ENCODE measurements at places on chromosomes 12 and 14. TPM values are rescaled to one million over a fixed set of nuclear protein-coding genes. Genes with fewer than 3 reads are reported as not detected.

GRCh38 chr12:42221726-42222125 lies 16.3 kb downstream of the YAF2 start:
- DNase-seq: no peak

The RNASE2 gene
- not detected for total RNA-seq

The B4GALNT1 gene
- total RNA-seq: 34.1 TPM

DNA sequence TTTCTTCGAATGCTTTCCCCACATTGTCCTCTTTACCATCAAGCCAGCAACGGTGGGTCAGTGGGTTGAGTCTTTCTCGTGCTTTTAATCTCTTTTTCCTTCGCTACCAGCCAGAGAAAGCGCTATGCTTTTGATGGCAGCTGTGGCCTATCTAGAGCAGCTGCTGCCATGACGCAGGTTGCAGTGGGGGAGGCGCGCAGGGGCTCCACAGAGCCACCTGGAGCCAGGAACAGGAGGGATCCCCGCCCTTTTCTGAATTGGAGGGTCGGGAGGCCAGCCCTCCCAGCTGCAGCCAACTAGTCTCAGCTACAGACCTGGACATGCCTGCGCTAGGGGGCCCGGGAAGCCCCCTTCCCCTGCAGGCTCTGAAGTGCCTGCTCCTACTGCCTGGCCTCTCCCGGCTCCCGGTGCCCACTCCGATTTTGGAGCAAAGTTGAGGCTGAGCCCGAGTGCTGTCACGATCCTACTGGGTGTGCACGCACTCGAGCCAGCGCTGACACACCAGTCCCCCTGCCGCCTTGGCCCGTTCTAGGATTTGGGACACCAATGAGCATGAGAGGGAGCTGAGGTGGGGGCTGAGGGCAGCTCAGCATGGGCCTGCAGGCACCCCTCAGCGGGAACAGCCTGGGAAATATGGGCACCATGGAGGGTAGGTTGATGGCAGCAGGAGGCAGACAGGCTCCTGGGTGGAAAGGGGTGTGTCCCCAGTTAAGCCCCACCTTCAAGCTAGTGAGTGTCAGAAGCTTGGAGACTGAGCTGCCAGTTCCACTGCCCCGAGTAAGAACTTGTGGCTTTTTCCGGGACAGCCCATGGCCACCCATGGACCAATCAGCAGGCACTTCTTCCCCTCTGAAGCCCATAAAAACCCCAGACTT lies 784.2 kb downstream of the SLC6A15 start:
- no peak for DNase-seq

- peak; percentile 38 for DNase-seq
Observed at GRCh38 chr12:10363914-10364814, 25.7 kb downstream of the KLRK1 start.

The HSPB8 gene
- total RNA-seq: 8.7 TPM

The SRRM4 gene
- total RNA-seq: not detected

The LBHD2 gene
- total RNA-seq: not detected

The RIN3 gene
- total RNA-seq: 3.0 TPM

GRCh38 chr14:31241450-31242114 lies 34.0 kb upstream of the HECTD1 start:
- DNase-seq: no peak

DNA sequence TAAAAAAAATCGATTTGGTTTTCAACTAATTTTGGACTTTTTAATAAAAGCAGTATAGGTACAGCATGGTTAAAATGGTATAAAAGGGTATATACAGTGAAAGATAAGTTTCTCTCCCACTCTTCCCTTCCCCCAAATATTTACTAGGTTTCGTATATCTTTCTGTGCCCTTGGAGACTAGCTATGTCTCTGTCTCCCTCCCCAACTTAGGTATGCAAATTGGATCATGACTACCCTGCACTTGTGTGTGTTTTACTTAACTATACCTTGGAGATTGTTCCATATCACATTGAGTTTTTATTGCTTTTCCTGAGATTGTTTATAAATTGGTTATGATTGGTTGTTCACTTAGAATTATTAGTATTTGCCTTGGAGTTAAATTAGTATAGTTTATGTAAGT lies 19.4 kb downstream of the AEBP2 start:
- no peak for DNase-seq

- DNase-seq: no peak
Observed at GRCh38 chr14:23285530-23286019, 357 bp downstream of the HOMEZ start.

The CACNA2D4 gene
- total RNA-seq: 35.2 TPM

DNA sequence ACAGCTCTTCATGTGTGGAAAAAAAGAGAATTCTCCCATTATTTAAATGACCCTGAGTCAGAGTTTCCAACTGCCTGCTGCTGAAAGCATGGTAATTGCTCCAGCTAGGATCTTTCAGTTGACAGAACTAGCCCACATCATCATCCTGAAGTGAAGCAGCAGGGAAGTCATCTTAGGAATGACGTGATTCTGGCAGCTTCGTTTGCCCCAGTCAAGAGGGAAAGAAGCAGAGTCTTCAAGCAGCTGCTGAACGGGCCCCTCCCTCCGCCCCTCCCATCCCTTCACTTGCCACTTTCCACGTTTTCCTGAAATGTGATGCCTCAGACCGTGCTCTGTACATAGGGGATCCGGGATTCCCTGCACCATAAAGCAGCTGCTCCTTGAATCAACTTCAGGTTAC lies 455.0 kb upstream of the TMEM132C start:
- no peak for DNase-seq

DNA sequence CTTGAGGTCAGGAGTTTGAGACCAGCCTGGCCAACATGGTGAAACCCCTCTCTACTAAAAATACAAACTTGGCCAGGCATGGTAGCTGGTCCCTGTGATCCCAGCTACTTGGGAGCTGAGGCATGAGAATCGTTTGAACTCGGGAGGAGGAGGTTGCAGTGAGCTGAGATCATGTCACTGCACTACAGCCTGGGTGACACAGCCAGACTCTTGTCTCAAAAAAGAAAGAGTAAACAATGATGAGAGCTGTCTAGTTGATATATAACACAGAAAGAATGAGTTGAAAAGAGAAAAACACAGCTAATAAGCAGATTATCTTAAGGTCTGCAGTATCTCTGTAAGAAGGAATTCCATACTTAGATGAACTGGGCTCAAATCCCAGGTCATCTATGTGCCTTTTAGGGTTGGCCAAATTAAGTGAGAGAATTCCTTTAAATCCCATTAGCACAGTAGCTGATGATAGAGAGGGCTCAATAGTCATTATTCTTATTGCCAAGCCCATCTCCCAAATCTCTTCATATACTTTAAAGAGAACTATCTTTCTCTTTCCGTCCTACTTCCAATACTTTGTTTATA lies 31.1 kb upstream of the STRAP start:
- DNase-seq: no peak

The ADAM21 gene
- 0.87 TPM for total RNA-seq

DNA sequence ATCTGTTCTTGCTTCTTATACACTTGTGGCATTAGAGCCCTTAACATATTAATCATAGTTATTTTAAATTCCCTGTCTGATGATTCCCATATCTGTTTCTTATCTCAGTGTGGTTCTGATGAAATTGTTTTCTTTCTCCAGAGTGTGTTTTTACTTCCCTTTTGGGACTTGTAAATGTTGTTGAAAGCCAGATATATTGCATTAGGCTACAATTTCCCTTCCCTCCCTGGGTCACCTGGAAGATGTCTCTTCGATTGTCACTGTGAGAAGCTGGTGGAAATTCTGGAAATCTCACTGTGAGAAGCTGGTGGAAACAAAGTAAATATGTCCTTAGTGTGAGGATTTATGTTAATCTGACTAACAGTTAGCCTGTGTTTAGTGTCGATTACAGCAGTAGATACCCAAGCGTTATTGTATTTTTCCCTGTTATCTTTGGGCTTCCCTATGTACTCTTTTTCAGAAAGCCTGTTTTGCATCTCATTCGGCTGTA lies 717.3 kb downstream of the TRHDE start:
- no peak for DNase-seq

The CLBA1 gene
- 5.4 TPM for total RNA-seq

DNA sequence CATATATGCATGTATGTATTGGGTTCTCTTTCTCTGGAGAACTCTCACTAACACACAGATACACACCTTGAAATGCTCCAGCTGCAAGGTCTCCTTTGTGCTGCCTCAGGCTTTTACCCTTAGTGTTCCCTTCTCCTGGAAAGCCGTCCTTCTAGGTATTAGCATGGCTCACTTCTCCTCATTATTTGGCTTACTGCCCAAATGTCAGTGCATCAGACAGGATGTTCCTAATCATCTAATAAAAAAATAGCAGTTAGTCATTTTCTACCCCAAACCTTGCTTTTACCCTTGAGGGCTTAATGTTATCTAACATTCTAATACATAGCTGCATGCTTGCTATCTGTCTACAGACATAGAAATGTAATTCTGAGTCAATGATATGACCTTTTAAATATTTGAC lies 109.0 kb upstream of the SLC16A7 start:
- DNase-seq: no peak

DNA sequence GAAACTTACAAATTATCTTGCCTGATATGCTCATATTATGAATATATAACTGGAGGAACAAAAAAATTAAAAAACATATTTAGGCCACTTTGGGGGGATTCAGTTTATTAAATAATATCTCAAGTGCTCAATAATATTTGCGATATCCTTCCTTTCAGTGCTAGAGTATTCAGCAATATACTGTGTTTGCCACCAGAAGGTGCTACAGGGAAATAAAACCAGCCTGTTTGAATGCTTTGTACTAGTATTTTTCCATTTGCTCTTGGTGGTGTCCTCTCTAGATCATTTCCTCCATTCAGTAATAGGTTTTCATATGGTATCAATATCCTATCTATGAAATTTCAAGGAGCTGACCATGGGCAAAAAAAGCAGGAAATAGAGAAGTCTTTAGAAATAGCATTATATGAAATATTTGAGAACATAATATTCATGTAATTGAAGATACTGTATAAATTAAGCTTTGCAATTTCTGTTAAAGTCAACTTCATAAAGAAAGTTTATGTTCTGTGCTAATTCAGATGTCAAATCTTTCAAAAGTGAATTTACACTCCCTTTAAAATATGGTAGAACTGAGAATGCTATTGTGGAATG lies 106.2 kb upstream of the NAV3 start:
- DNase-seq: peak; percentile 41

GRCh38 chr12:46933947-46934346 lies 108.2 kb upstream of the SLC38A4 start:
- peak; percentile 52 for DNase-seq

The KRT73 gene
- not detected for total RNA-seq

DNA sequence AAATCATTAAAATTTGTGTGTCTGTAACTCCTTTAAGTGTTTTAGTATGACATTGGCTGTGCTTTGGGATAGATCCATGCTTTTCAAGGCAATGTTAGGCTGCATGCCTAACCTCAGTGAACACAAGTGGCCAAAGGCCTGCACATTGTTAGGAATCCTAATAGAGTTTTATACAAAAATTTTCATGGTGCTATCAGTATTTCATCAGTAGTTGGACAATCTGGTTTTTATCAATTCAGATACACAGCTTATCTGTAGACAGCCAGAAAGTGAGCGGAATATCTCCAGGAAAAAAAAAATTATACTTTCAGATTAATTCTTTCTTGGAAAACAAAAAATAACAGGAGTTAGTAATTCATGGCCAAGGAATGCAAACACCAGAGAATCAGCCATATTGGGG lies 324.0 kb upstream of the PDE3A start:
- DNase-seq: no peak

DNA sequence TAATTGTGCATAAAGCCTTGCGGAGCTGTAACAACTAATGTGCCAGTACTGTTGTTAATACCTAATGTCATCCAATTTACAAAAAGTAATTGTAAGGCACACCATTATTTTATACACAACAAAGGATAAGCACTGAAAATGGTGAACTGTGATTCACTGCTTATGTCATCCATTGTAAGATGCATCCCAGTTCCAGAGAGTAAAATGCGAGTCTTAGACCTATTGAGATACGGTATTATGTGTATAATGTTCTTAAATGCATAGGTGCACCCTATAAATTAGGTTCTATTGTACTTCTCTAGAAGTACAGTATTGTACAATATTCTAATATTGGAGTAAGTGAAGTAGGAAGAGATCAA lies 406 bp downstream of the PARP2 start:
- no peak for DNase-seq

DNA sequence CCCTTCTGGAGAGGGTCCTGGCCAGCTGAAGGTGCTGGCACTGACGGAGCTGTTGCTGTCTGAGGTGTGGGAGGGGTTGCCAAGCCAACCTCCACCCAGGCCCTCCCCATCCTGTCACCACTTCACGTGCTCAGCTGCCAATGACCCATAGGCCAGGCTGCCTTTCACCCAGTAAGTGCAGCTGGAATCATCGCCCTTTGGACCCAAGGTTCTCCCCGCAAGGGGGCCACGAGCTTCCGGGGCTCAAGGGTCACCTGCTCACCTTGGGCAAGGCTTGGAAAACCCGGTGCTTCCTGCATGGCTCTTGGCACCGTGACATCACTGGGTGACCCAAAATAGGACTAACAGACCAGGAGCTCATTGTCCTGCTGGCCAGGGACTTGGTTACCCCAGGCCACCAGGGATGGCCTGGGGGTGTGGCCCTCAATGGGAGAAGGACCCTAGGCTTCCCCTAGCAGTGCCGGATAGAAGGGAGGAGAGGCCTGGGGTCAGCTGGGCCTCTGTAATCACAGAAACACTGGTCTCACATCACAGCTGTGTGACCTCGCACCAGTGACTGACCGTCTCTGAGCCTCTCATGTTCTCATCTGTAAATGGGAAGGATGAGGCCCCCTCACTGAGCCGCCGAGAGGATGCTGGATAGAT lies 51.3 kb downstream of the CCDC85C start:
- no peak for DNase-seq

The GPX2 gene
- not detected for total RNA-seq

DNA sequence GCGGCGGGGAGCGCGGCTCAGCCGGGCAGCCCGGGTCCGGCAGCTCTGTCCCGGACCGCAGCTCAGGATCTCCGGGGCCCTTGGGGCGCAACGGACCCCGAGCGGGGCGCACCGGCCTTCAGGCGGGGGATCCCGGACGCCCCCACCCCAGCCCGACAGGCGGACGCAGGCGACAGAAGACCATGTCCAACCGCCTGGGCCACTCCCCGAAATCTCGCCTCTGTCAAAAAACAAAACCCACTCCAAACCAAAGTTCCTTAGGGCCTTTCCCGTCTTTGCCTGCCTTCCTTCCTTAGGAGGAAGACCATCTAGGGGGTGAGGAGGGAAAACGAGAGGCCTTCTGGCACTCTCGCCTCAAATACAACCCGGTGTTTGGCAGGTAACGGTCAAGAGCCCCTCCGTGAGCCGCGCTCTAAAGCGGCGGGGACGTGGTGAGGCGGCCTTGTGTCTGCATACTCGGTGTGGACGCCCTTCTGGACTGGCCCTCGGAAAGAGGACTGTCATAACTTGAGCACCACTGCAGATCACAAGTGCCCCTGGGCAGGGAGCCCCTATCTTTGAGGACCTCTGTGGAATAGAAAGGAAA lies 604 bp downstream of the HCFC2 start:
- peak; percentile 11 for DNase-seq

The OAS2 gene
- 2.2 TPM for total RNA-seq

The PLCZ1 gene
- total RNA-seq: not detected

- peak; percentile 16 for DNase-seq
Observed at GRCh38 chr12:9634177-9634803, 26.6 kb upstream of the KLRB1 start.

DNA sequence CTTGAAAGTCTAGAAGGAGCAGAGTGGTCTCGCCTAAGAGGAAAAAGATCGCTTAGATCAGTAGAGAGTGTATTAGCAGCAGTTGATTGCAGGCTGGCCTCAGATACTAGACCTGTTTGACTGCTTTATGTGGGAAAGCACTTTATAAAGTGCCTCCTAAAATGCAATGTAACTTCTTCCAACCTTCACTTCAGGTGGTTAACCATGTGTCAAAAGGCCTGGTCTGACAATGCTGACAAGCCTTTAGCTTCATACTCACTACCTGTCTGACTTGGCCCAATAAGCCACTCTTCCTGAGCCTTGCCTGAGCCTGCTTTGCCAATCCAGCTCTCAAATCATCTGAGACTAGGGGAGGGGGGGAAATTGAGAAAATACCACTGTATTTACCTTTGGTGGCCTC lies 14.6 kb downstream of the MGAT4C start:
- DNase-seq: no peak

The HOXC12 gene
- not detected for total RNA-seq

All from HT1080 (cell line).